Smooth muscle cell of the pulmonary artery (primary cell): ENCODE measurements at places on chromosomes 1 and 21. TPM values are rescaled to one million over a fixed set of nuclear protein-coding genes. Genes with fewer than 3 reads are reported as not detected.

The PERM1 gene
- total RNA-seq: 1.5 and 2.5 TPM in 2 replicates

The CFAP126 gene
- not detected in 2 replicates for total RNA-seq

The FOXD3 gene
- not detected in 2 replicates for total RNA-seq

The AKNAD1 gene
- total RNA-seq: 0.33 TPM in 1 of 2 replicates, not detected in the other

The CCDC27 gene
- not detected in 2 replicates for total RNA-seq

The VANGL2 gene
- total RNA-seq: 0.07 and 0.46 TPM in 2 replicates

The CLIC6 gene
- total RNA-seq: not detected in 2 replicates

The PIGP gene
- total RNA-seq: 7.2 and 12.6 TPM in 2 replicates

The TAL1 gene
- 0.07 and 0.91 TPM in 2 replicates for total RNA-seq

The BATF3 gene
- 1.8 and 3.4 TPM in 2 replicates for total RNA-seq

The USP24 gene
- total RNA-seq: 50.6 and 58.8 TPM in 2 replicates

The NID1 gene
- total RNA-seq: 94.4 and 175 TPM in 2 replicates

The PLCH2 gene
- total RNA-seq: 0.33 and 0.53 TPM in 2 replicates

The B3GALT2 gene
- 0.92 and 2.4 TPM in 2 replicates for total RNA-seq

The FCGR3B gene
- not detected in 2 replicates for total RNA-seq

The ZFYVE9 gene
- total RNA-seq: 40.7 and 45.1 TPM in 2 replicates

The LGR6 gene
- total RNA-seq: not detected in 2 replicates

The CFAP410 gene
- 9.1 and 11.8 TPM in 2 replicates for total RNA-seq

The LYPLAL1 gene
- total RNA-seq: 28.2 and 46.0 TPM in 2 replicates
